ENCODE measurements at places on chromosomes 3 and 15.
A peak's percentile ranks its signal among the peaks of the same experiment; 100 is the strongest.

GRCh38 chr3:17258823-17259436, 374.2 kb downstream of the PLCL2 start:
- no peak overlapping the region for H3K4me3 ChIP-seq
- no peak for DNase-seq
- H3K4me1 ChIP-seq = no peaks in the 10 kb centered on the region
- H3K27ac ChIP-seq = no peak overlapping the region

- H3K27me3 ChIP-seq = no peaks in the 10 kb centered on the region
- no peak overlapping the region for H3K4me3 ChIP-seq
- no peak for DNase-seq
Measured at GRCh38 chr15:92079647-92080255, 226.2 kb downstream of the SLCO3A1 start.

DNA sequence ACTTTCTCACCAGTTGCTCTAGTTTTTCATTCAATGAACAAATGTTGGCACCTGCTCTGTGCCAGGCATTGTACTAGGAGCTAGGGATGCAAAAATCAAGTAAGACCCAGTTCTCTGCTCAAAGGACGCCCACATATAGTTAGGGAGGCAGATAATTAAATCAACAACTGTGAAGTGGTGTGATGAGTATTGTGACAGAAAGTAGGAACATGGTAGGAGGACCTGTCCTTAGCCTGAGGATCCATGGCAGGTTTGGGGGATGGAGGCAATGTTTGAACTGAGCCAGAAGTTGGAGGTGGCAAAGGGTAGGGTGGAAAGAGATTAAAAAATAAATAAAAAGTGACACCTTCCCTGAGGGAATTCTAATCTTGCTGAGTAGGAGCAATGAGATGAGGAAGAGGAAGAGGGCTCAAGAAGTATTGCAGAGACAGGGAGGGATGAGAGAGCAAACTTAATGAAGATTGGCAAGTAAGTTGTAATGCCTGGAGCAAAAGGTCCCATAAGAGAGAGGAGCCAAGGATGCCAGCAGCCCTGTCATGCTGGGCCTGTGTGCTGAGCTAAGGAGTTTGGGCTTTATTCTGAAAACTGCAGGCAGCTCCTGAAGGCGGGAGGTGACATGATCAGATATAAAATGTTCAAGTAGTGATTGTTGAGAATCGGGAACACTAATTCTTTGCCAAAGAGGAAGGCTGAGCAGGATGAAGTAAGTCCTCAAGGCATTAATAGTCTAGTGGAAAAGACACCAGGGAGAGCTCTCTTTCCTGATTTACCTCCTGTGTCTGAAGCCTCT, 184.3 kb upstream of the PPP2R3A start:
- no peaks in the 10 kb centered on the region for H3K27me3 ChIP-seq
- DNase-seq = no peak
- no peaks in the 10 kb centered on the region for H3K4me1 ChIP-seq
- no peak overlapping the region for H3K4me3 ChIP-seq

- H3K27ac ChIP-seq = no peak overlapping the region
- no peaks in the 10 kb centered on the region for H3K36me3 ChIP-seq
- peaks cover 2% of the 10 kb centered on the region for H3K4me1 ChIP-seq
- DNase-seq = no peak
Measured at GRCh38 chr3:157094751-157095480, 65.0 kb downstream of the CCNL1 start.

GRCh38 chr15:58864602-58865424, 68.7 kb downstream of the SLTM start:
- peak overlapping the region; percentile 44 for H3K4me3 ChIP-seq

- no peak overlapping the region for H3K4me3 ChIP-seq
- no peak overlapping the region for H3K27ac ChIP-seq
- no peaks in the 10 kb centered on the region for H3K4me1 ChIP-seq
- no peaks in the 10 kb centered on the region for H3K27me3 ChIP-seq
- H3K36me3 ChIP-seq = no peaks in the 10 kb centered on the region
Measured at GRCh38 chr3:72496051-72496670, 352.1 kb downstream of the SHQ1 start.

- H3K4me1 ChIP-seq = no peaks in the 10 kb centered on the region
- H3K36me3 ChIP-seq = no peaks in the 10 kb centered on the region
- no peak overlapping the region for H3K27ac ChIP-seq
- H3K27me3 ChIP-seq = no peaks in the 10 kb centered on the region
- no peak for DNase-seq
Measured at GRCh38 chr3:124381575-124382333, 348.5 kb upstream of the UMPS start.

GRCh38 chr15:58302832-58303231, 129.0 kb upstream of the LIPC start:
- no peak overlapping the region for H3K4me3 ChIP-seq
- no peak for DNase-seq
- H3K36me3 ChIP-seq = no peaks in the 10 kb centered on the region
- H3K27me3 ChIP-seq = no peaks in the 10 kb centered on the region
- H3K27ac ChIP-seq = no peak overlapping the region
- H3K4me1 ChIP-seq = no peaks in the 10 kb centered on the region

DNA sequence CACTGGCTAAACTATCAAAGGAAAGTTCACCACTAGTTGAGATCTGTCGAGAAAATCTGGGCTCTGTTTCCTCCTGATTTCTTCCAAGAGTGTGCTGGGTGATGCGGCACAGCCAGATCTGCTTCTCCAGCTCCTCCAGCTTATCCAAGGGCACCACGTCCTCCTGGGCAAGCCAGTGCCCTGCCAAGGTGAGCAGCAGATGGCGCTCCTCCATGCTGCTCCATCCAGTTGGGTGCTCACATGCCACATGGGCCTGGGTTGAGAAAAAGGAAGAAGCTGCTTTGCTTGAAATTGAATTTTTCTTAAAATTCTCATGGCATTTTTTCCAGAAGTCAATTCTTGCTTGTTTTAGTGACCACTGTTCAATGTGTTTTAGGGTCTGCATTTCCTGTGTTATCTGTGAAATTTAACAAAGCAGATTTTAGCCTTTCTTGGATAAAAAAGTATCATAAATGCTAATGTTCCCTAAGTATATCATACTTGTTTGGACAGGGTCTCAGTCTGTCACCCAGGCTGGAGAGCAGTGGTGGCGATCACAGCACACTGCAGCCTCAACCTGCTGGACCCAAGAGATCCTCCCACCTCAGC, 47.3 kb downstream of the EIF3J start:
- DNase-seq = no peak

- H3K27ac ChIP-seq = no peak overlapping the region
- no peaks in the 10 kb centered on the region for H3K36me3 ChIP-seq
- H3K4me3 ChIP-seq = no peak overlapping the region
- no peak for DNase-seq
- H3K27me3 ChIP-seq = no peaks in the 10 kb centered on the region
- H3K4me1 ChIP-seq = peaks cover 4% of the 10 kb centered on the region
Measured at GRCh38 chr3:64814351-64814750, 126.6 kb upstream of the ADAMTS9 start.

- DNase-seq = no peak
- no peaks in the 10 kb centered on the region for H3K36me3 ChIP-seq
- no peak overlapping the region for H3K27ac ChIP-seq
- H3K27me3 ChIP-seq = no peaks in the 10 kb centered on the region
- H3K4me3 ChIP-seq = no peak overlapping the region
- peaks cover 3% of the 10 kb centered on the region for H3K4me1 ChIP-seq
Measured at GRCh38 chr15:77416954-77417353, 3.0 kb downstream of the PEAK1 start.

DNA sequence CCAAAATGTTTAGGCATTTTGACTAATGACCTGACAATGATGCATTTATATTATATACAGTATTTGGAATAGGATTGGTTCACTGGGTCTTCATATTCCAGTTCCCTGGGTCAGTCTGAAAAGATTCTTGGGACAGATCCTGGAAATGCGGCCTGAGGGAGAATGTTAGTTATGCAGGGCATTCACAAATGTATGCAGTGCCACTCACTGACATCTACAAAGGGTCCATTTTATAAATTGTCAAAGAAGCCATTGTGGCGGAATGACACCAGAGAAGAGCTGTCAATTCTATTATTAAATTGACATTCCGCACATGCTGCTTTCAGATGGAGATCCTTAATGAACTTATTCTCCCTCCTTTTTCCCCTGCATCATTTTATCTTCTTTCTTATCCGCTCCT, 176.6 kb downstream of the VGLL3 start:
- no peaks in the 10 kb centered on the region for H3K36me3 ChIP-seq
- H3K27ac ChIP-seq = no peak overlapping the region
- H3K27me3 ChIP-seq = no peaks in the 10 kb centered on the region
- no peak overlapping the region for H3K4me3 ChIP-seq
- H3K4me1 ChIP-seq = no peaks in the 10 kb centered on the region

- no peaks in the 10 kb centered on the region for H3K27me3 ChIP-seq
- H3K27ac ChIP-seq = no peak overlapping the region
- no peaks in the 10 kb centered on the region for H3K36me3 ChIP-seq
Measured at GRCh38 chr3:119492128-119492527, 6.2 kb upstream of the TIMMDC1 start.

DNA sequence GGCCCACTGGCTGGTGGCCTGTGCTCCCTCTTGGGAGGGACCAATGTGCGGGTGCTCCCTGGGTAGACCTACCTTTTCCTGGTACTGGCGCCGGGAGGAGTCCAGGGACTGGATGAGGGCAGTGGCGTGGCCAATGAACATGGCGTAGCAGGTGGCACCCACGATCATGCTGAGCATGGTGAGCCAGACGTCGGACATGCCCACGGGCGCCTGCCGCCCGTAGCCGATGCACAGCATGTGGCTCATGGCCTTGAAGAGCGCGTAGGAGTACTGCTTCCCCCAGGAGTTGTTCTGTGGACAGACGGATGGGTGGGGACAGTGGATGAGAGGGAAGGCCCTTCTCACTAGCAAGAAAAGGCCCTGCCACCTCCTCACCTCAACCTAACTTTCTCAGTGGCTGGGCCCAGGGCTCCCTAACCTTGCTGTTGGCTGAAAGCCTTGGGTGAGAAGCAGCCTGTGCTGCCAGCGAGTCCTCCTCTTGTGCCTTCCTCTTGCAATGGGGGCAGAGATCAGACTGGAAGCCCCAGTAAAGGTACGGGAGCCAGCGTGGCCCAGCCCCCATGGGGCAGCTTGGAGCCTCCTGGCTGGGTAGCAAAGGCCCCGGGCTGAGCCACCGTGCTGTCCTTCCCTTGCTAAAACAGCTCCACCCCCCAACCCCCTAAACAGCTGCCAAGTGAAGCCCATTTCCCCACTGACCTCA, 39.1 kb downstream of the HCN4 start:
- no peak overlapping the region for H3K4me3 ChIP-seq
- no peaks in the 10 kb centered on the region for H3K36me3 ChIP-seq
- H3K27me3 ChIP-seq = no peaks in the 10 kb centered on the region
- DNase-seq = no peak

DNA sequence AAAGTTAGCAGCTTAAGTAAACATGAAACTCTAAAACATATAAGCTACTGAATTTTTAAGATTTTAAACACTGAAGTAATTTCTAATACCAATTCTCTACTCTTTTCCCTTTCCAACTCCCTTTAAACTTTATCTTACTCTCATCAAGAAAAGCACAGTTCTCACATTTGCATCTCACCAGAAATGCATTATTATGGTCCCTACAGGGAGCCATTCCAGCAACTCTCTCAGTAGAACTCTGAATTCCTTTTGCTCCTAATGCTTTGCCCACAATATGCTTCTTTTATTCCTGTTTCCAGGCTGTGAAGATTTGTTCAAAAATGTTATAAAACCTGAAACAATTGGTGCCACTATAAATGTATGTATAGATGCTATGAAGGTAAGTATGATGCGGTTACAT, 83.4 kb downstream of the TFDP2 start:
- H3K36me3 ChIP-seq = no peaks in the 10 kb centered on the region
- no peak for DNase-seq
- no peaks in the 10 kb centered on the region for H3K4me1 ChIP-seq
- H3K27me3 ChIP-seq = no peaks in the 10 kb centered on the region
- no peak overlapping the region for H3K27ac ChIP-seq
- H3K4me3 ChIP-seq = no peak overlapping the region

DNA sequence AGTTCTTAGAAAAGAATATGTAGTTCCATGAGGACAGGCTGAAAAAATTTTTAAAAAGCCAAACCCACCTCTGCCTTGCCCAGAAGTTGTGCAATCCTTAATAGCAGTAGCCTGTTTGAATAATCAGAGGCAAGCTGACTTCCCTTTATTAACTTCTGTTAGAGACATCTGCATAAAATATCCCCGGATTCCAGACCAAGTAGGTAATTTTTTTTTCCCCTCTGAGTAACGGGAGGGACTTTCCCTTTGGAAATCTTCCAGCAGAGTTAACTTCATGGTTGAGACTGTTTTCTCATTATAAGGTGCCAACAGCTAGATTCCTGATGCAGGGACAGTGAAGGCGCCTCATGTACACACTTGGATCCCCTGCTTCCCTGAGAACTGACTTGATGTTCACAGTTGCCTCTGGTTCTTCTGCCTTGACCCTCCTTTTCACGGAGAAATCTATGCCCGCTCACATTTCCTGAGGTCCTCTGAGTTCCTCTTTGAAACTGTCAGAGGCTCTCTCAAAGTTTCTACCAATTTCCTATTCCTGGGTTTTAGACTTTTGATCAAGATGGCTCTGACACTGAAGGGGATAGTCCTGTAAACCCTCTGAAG, 227.6 kb upstream of the BHLHE40 start:
- DNase-seq = peak; percentile 60
- H3K27ac ChIP-seq = peak overlapping the region; percentile 64
- H3K36me3 ChIP-seq = no peaks in the 10 kb centered on the region
- no peak overlapping the region for H3K4me3 ChIP-seq
- peaks cover 21% of the 10 kb centered on the region for H3K4me1 ChIP-seq

DNA sequence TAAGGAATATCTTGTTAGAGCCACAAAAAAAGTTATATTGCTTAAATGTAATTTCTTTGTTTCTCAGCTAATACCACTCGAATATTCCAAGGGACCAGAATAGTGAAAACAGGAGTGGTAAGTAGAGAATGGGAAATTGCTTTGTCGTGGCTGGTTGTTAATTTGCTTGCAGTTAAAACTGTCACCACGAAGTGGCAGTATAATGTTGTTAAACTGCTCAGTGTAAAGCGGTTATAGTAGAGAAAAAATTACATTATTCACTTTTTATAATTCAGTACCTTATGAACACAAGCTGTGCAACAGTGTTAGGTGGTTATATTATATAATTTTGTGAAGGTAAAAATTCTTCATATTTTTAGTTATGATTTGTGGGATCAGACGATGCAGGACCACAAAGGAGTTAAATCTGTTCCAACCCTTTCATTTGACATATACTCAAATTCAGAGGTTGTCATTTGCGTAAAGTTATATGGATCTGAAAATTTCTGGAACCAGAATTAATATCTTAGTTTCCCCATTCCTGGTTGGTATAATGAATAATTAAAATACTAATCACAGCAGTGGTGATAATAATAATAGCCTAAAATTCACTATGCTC, 171.8 kb downstream of the FEZF2 start:
- H3K36me3 ChIP-seq = no peaks in the 10 kb centered on the region
- DNase-seq = no peak
- no peaks in the 10 kb centered on the region for H3K27me3 ChIP-seq
- H3K27ac ChIP-seq = no peak overlapping the region
- H3K4me3 ChIP-seq = no peak overlapping the region

GRCh38 chr3:123713211-123713610, 128.4 kb upstream of the HACD2 start:
- H3K27me3 ChIP-seq = no peaks in the 10 kb centered on the region
- DNase-seq = no peak
- no peaks in the 10 kb centered on the region for H3K36me3 ChIP-seq
- peaks cover 14% of the 10 kb centered on the region for H3K4me1 ChIP-seq
- no peak overlapping the region for H3K27ac ChIP-seq

- peaks cover 1% of the 10 kb centered on the region for H3K4me1 ChIP-seq
- H3K27me3 ChIP-seq = no peaks in the 10 kb centered on the region
- H3K36me3 ChIP-seq = no peaks in the 10 kb centered on the region
Measured at GRCh38 chr3:183555541-183556081, at the start of gene KLHL6. TSS of gene KLHL6 (minus strand) at chr3:183555706. CDS start at chr3:183555653, 53 bp downstream.

GRCh38 chr3:175222356-175222755, 363.2 kb downstream of the NAALADL2 start:
- no peak overlapping the region for H3K4me3 ChIP-seq
- no peaks in the 10 kb centered on the region for H3K27me3 ChIP-seq
- no peak for DNase-seq
- no peaks in the 10 kb centered on the region for H3K4me1 ChIP-seq
